ENCODE measurements at places on chromosomes 6 and 20.

DNA sequence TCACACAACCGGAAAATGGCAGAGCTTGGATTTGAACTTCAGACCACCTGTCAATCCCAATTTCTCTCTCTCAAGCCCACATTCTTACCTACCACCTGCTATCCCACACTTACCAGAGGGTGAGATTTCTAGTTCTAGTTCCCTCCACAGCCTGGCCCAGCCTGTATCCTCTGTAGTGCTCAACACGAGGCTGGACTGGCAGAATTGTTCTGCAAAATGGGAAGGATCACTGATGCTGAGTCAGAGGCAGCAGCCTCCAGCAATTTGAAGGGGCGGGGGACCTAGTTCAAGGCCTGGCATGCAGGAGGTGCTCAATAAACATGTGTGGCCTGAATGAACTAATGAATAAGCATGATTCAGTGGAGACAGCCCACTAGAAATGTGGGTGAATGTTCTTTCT is 53.6 kb upstream of the TTPAL start:
- no peak for DNase-seq

DNA sequence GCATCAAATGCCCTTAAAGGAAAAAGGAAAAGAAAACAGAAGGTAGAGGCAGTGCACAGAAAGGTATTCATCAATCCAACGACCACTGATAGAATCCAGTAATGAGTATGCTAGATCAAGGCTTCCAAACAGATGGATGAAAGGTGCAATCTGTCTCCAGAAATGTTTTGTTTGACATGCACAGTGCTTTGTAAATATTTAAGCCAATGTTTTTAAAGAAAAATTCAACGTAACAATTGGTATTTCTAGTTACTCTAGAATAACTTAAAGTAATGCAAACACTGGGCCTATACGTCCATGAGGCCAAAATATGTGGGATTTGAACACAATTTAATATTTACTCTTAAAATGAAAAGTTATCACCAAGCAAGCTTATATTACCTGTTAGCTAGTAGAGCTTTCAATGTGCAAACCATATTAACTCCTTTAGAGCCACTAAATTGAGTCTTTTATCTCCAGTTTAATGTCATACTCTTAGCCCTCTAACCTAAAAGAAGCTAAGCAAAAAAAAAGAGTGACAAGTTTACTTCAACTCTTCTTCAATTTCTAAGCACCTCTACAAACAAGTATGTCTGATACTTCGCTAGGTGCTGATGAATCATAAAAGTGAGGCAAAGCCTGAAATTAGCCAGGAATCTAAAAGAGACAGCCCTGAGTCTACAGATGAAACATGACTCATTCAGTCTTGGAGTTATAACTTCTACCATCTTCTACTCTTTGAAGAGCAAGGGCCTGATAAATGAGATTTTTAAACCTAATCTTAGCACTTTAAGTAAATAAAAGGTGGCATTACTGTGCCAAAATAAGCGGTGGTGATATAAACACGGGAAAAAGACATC is 169.8 kb downstream of the PTPRK start:
- DNase-seq = no peak

GRCh38 chr6:142880201-142880600 is 64.8 kb downstream of the HIVEP2 start:
- no peak for DNase-seq

DNA sequence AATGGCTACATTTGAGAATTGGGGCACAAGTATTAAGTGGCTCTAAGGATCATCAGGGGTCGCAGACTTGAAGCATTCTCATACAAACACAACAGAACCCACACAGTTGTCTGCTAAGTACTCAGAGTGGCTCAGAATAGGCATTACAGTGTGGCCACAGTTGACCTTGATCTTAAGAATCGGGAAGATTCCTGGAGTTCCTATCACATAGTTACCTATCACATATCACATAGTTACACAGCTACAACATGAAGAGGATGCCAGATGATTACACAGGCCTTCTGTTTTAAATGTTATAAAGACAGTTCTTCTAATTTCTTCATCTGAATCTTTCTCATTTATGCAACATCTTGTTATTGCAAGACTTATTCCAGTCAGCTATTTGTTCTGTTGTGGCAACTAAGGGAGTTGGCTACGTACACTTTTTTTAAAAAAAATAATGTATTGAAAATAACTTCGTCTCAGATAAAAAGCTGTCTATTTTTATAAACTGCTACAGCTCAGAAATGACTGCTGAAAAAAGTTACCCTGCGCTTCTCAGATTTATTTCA is 129.0 kb downstream of the REV3L start:
- DNase-seq = no peak

DNA sequence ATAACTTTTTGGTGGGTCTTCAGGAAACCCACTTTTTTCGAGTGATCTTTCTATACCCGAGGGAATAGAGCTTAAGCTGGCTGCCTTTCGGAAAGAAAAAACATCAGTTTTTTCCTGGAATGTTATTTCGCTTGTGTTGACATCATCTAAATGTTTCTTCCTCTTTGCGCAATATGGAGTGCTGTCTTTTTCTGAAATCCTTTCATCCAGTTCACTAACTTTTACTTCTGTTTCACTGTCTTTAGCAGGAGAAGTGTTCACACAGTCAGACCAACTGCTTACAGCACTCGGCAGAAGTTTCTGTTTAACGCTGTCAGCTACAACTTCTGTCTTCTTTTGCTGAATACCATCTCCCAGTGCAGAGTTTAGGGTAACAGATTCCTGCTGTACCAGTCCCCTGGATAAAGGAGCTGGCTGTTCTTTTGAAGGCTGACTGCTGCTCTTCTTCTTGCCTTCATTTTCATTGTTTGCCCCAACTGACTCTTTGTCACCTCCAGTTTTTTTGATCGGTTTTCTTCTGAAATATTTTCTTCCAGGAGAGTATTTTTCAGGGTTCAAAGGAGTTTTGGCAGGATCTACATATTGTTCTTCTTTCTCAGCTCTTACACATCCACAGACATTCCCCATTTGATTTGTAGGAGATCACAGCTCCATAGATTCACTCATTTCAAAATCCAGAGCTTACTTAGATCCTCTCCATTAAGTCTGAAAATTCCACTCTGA is 50.0 kb upstream of the DST start:
- DNase-seq = no peak
